Activated CD4-positive, alpha-beta T cell treated with anti-CD3 and anti-CD28 coated beads, Interleukin-2, amount 50 U/mL, for 48 hours (primary cell): ENCODE measurements at places on chromosomes 7 and 10.

DNA sequence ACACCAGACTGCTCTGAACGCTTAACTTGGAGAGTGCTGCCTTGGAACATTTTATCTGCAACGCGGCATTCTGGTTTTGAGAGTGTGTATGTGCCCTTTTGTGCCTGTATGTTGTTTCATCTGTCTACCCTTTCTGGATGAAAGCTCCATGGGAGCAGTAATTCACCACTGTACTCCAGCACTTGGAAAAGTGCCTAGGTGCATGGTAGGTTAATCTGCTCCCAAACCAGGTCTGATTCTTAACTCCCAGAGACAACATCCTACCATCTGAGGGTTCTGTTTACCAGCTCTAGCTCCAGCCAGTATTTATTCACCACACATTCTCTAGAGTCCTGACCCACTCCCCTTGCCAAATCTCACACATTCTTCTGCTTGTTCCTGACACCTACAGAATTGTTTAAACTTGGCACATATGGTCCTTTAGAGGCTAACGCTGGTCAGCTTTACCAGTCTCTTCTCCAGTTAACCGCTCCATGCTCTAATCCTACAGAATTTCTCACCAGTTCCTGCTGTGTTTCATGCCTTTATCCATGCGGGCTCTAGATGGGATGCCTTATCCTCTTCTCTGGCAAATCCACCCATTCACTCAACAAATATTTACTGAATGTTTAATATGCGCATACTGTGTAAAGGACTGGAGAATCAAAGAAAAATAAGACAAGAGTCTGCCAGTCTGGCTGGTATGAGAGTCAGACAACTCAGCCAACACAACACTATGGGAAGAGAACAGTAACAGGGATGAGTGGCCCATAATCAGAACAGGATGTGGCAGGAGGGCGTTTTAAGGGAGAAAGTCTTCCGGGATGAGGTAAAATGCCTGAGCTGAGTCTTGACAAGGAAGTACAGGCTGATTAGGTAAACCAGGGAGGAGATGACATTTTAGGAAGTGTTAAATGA is 46.3 kb downstream of the MTPN start:
- no peak for DNase-seq

- peak; percentile 31 for DNase-seq
Observed at GRCh38 chr7:135980665-135981180, 3.6 kb upstream of the MTPN start.

- DNase-seq, result no peak
Observed at GRCh38 chr7:31204071-31204470, 136.5 kb downstream of the NEUROD6 start.

DNA sequence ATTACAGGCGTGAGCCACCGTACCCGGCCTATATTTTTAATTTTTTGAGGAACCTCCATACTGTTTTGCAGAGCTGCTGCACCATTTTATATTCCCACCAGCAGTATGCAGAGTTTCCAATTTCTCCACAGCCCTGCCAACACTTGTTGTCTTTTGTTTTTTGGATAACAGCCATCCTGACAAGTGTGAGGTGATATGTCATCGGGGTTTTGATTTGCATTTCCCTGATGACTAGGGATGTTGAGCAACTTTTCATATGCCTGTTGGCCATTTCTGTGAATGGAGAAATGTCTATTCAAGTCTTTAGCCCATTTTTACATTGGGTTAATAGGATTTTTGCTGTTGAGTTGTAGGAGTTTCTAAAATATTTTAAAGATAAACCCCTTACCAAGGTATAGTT is 22.2 kb downstream of the ENTPD7 start:
- DNase-seq, result no peak

GRCh38 chr7:1995426-1995825 is 237.3 kb downstream of the MAD1L1 start:
- DNase-seq, result no peak

- DNase-seq, result no peak
Observed at GRCh38 chr10:131204406-131205152, 106.9 kb downstream of the TCERG1L start.

DNA sequence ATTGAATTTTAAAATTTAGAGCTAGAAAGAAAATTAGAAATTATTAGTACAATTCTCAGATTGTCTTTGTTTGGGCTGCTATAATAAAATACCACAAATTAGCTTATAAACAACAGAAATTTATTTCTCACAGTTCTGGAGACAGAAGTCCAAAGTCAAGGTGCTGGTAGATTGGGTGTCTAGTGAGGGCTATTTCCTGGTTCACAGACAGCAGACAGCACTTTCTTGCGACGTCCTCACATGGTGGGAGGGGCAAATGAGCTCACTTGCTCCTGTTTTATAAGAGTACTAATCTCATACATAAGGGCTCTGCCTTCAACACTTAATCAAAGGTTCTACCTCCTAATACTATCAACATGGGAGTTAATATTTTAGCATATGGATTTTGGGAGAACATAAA is 134.1 kb downstream of the MDFIC start:
- no peak for DNase-seq

- DNase-seq, result no peak
Observed at GRCh38 chr10:124520558-124521428, 59.2 kb downstream of the LHPP start.

DNA sequence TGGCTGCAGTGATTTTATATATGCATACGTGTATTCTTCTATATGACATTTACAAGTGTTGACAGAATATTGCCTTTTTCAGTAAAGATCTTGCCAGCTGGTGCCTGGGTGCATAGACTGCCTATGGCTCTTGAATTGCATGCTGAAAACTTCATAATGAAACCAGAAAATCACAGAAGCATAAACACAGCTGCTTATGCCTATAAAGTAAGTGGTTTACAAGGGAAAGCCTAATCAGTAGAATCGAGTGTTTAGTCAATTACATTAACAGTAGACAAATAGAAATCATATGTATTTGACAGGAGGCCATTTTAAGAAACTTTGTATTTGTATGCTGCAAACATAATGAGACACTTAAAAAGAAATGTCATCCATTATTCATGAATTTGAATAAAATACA is 82.5 kb downstream of the TMEM168 start:
- DNase-seq, result no peak

- no peak for DNase-seq
Observed at GRCh38 chr7:132422502-132423111, 153.7 kb downstream of the PLXNA4 start.

DNA sequence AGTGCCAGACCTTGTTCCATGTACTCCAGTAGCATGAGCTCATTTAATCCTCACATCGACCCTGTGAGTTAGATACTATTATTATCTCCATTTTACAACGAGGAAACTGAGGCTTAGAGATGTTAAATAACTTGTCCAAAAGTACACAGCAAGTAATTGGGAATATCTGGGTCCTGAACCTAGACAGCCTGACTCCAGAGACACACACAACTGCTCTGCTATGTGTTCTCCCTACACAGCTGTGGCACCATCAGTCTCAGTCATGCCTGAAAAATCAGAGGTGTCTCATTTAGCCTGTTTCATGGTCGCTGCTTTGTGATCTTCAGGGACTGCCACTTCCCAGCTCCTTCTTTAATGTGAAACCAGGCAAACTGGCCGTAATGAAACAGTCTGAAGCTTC is 56.5 kb downstream of the COL1A2 start:
- DNase-seq, result no peak

DNA sequence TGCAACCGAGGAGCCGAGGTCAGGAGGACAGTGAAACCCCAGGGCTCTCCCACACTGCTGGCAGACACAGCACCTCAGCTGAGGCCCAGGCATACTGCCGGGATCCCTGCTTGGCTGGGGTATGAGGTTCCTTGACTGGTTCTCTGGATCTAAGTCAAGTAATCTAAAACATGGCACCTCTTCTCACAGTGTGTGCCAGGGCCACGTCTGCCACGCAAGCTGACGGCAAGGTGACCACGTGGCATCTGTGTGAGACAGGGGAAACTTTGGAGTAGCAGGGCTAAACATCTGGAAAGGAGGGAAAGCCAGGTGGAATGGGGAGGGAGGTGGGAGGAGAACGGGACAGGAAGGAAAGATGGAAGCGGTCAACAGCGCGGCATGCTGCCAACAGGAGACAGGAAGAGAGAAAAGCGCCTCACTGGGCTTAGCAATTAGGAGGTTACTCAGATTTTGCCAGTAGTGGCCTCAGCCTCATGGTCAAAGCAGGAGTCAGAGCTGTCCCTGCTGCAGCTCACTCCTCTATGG is 103.7 kb downstream of the CXCL12 start:
- DNase-seq, result no peak

- no peak for DNase-seq
Observed at GRCh38 chr10:23051278-23051677, 44.1 kb upstream of the MSRB2 start.

DNA sequence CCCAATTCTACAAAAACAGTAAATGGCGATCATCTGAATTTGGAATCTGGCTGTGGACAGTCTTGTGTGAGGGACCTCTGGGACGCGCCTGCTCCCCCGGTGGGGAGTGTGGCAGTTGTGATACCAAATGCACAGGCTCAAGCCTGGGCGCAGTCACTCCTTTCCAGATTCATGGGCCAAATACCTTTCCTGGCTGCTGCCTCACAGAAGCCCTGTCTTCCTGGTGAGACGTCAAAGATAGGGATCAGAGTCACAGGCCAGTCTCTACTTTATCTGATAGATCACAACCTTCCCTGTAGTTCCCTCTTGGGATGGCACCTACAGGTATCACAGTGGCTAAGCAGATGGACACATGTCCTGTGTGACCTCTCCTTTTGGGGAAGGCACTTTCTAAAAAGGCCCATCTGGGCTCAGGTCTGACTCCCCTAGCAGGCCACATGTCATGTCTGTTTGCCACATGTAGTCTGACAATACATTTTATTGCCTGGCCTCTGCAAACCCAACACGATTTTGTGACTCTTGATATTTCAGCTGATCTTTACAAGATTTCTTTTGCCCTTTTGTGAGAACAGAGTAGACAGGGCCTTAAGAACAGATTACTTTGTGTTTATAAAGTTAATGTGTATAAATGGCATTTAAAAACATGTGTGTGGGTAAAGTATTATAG is 150.1 kb downstream of the SNX10 start:
- no peak for DNase-seq
